Activated CD4-positive, alpha-beta T cell treated with anti-CD3 and anti-CD28 coated beads, Interleukin-2, amount 10 ng/mL, durations not matched to agents 7 days and 5 days (primary cell): ENCODE measurements at places on chromosomes 4 and X. TPM values are rescaled to one million over a fixed set of nuclear protein-coding genes. Genes with fewer than 3 reads are reported as not detected.

Gene SLITRK4
- not detected for total RNA-seq

Gene SOWAHB
- total RNA-seq = not detected

Gene NEIL3
- total RNA-seq = 34.6 TPM

- no peak for DNase-seq
Measured at GRCh38 chr4:153241970-153242838, 38.0 kb downstream of the TRIM2 start.

- DNase-seq = no peak
Measured at GRCh38 chr4:12958436-12958835, 525.7 kb downstream of the RAB28 start.

- DNase-seq = no peak
Measured at GRCh38 chr4:67727124-67727850, 26.3 kb upstream of the UBA6 start.

GRCh38 chrX:72002875-72003274 lies 92.2 kb downstream of the NHSL2 start:
- no peak for DNase-seq
